ENCODE measurements at places on chromosomes 3 and 15. TPM values are rescaled to one million over a fixed set of nuclear protein-coding genes. Genes with fewer than 3 reads are reported as not detected.

Gene GOLGA6L10
- 4.5 TPM for total RNA-seq

Gene ATP13A4
- 75.0 TPM for total RNA-seq

Gene CELSR3
- total RNA-seq: 1.6 TPM

Gene PLSCR5
- not detected for total RNA-seq

Gene GOLGA6L7
- not detected for total RNA-seq

GRCh38 chr3:61439122-61439458, 122.3 kb upstream of the PTPRG start:
- no peak for DNase-seq
- H3K27ac ChIP-seq: no peak overlapping the region
- no peaks in the 10 kb centered on the region for H3K4me1 ChIP-seq
- H3K36me3 ChIP-seq: no peaks in the 10 kb centered on the region
- no peaks in the 10 kb centered on the region for H3K27me3 ChIP-seq

DNA sequence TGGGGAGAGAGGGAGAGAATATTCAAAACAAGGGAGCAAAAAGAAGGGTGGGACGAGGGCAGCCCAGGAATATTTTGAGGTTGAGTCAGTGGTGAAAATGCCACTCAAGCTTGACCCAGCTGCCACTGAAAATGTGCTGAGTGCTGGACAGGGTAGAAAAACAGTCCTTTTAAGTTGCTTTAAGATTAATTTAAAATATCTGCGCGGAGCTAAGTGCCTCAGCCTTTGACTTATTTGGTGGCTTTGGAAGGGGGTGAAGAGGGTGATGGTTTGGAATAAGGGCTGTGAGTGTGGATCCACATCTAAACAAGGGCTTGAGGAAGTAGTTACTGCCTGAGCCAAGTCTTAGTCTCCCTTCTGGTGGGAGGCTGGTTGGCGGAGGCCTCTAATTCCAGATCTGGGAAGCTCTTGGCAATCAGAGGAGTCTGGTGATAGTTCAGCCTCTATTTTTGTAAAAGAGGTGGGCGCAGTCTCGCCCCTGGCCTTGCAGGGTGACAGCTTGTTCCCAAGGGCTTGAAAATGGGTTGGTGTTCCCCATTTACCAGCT, 280.8 kb upstream of the ROPN1 start:
- H3K36me3 ChIP-seq: no peaks in the 10 kb centered on the region
- H3K27me3 ChIP-seq: no peaks in the 10 kb centered on the region
- H3K27ac ChIP-seq: no peak overlapping the region
- no peak overlapping the region for H3K4me3 ChIP-seq

DNA sequence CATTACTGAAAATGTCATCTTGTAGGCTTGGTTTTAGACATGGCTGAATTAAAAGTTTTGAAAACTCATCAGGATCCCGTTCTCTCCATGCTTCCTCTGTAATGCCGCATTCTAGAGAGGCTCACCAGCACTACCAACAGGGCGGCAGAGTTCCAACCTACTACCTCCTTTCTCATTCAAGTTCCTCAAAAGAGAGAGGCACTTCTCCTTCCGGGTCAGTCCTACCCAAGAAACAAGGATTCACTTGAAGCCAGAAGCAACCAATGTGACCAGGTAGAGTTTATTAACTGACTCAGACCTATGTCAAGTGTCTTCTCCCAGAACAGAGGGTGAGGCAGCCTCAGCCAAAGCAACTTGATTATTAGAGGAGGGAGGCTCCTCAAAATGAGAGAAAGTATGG, 59.8 kb upstream of the GYG1 start:
- no peak for DNase-seq
- H3K4me3 ChIP-seq: no peak overlapping the region
- no peaks in the 10 kb centered on the region for H3K4me1 ChIP-seq
- no peak overlapping the region for H3K27ac ChIP-seq
- H3K36me3 ChIP-seq: no peaks in the 10 kb centered on the region

DNA sequence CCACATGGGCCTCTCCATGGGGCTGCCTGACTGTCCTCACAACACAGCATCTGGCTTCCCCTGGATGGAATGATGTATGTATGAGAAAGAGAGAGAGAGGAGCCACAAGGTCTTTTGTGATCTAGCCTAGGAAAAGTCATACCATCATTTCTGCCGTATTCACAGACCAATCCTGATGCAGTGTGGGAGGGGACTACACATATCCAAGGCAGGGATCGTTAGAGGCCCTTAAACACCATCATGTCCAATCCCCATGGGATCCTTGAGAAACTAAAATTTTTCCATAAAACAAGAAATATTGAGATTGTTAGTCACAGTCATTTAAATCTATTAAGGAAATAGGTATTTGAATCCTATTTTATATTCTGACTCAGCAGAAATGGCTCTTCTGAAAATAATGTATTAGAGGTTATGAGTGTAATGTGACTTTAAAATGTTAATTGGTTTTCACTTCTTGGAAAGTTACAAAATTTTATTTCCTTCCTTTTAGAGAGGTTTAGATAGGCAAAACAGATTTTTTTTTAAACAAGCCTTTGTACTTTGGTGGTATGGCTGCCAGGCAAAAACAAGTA, 65.1 kb upstream of the TSC22D2 start:
- no peak overlapping the region for H3K27ac ChIP-seq
- H3K4me1 ChIP-seq: peaks cover 30% of the 10 kb centered on the region
- no peaks in the 10 kb centered on the region for H3K27me3 ChIP-seq
- H3K36me3 ChIP-seq: no peaks in the 10 kb centered on the region
- DNase-seq: no peak

DNA sequence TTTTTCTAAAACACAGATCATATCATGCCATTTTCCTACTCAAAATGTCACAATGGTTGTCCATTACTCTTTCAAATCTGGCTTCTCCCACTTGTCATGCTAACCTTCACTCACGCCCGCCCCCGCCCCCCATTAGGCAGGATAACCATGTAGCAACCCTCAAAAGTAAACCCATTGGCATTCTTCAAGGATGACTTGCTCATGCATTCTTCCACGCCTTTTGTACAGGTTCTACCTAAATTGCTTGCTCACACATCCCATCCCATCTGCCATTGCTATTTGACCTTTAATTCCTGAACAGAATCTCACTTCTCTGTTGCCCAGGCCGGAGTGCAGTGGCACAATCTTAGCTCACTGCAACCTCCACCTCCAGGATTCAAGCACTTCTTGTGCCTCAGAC, 389.3 kb downstream of the MCTP2 start:
- no peak overlapping the region for H3K27ac ChIP-seq
- H3K4me3 ChIP-seq: no peak overlapping the region
- no peaks in the 10 kb centered on the region for H3K36me3 ChIP-seq
- no peaks in the 10 kb centered on the region for H3K4me1 ChIP-seq
- H3K27me3 ChIP-seq: peaks cover 3% of the 10 kb centered on the region
- no peak for DNase-seq
